ENCODE measurements at places on chromosomes 7 and 10.
A peak's percentile ranks its signal among the peaks of the same experiment; 100 is the strongest.

DNA sequence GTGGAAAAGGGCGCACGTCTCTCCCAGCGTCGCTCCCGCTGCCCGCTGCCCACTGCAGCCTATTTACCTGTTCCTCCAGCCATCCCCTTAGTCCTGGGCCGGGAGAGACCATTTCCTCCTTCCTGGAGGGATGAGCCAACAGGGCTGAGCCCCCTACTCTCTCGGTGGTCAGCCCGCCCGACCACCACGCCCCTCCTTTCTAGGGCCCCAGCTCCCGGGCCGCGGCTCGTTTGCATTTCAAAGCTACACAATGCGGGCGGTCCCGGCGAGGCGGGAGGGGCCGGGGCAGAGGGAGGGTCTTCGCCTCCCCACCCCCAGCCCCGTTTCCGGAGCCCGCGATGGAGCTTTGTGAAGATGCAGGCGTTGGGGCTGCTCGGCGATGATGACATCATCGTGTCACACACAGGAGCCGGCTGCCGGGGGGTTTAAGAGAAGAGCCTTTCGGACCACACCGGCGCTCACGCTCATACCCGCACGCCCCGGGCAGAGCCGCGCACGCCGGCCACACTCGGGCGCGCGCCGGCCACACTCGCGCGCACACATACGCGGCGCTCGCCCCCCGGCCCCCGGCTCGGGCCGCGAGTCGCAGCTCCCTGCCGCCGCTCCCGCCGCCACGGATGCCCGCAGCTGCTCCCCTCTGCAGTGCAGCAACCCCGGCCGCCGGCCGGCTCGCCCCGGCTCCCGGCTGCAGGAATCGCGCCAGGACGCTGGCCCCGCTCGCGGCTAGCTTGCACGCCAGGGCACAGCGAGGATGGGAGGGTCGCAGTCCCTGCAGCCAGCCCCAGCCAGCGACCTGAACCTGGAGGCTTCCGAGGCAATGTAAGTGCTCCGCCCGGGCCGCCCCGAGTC lies 107.7 kb upstream of the BTBD16 start:
- no peak for DNase-seq

GRCh38 chr7:142943706-142944268 lies 4.5 kb downstream of the LLCFC1 start:
- DNase-seq = no peak

GRCh38 chr7:98281757-98282606 lies 496 bp downstream of the BRI3 start:
- DNase-seq = peak; percentile 16

GRCh38 chr7:5599543-5600200 lies 176.0 kb upstream of the TNRC18 start:
- no peak for DNase-seq

DNA sequence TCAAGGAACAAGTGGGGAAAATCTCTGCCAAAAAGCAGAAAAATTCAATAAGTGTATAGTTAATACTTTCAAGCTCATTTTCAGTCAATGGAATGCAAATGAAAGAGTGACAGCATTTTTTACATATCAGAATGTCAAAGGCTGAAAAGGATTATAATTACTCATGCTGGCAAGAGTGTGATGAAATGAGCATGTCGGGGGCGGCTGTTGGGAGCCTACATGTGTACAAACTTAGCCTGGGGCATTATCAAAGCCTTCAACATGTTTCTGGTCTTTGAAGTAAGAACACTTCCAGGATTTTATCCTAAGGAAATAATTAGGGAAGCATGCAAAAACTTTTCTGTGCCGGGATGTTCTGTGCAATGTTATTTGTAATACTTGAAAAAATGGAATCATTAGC lies 221.7 kb upstream of the LYZL1 start:
- DNase-seq = no peak

DNA sequence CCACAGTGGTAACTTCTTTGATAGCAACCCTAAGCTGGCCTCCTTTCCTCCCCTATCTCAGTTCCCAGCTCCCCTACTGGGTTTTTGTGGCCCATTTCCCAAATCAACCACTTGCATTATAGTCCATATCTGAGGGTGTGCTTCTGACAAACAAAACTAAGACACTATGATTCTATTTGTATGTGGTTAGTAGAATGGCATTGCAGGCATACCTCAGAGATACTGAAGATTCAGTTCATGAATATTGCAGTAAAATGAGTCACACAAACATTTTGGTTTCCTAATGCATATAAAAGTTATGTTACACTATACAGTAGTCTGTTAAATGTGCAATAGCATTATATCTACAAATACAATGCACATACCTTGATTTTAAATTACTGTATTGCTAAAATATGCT lies 15.4 kb upstream of the TMEM243 start:
- no peak for DNase-seq

GRCh38 chr7:126185959-126186580 lies 1066.7 kb downstream of the GRM8 start:
- no peak for DNase-seq

- DNase-seq = no peak
Observed at GRCh38 chr7:98322331-98323270, 41.1 kb downstream of the BRI3 start.

DNA sequence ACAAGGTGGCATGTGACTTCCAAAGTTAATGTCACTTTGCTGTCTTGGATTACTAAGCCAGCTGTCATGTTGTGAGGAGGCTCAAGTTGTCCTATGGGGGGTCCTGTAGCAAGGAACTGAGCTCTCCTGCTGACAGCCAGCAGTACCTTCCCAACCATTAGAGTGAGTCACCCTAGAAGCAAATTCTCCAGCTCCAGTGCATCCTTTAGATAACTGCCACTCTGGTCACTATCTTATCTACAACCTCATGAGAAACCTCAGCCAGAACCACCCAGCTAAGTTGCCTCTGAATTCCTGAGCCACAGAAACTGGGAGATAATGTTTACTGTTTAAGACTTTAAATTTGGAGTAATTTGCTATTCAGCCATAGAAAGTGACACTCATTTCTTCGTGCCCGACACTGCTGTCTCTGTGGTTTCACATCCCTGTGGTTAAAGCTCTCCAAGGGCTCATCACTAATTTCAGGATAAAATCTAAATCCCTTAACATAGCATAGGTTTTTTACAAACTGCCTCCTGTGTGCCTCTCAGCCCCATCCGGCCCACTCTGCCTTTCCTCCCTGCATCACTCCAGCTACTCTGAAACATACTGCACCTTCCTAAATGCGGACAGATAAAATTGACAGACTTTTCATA lies 83.5 kb downstream of the PRR15 start:
- DNase-seq = no peak

GRCh38 chr7:102211590-102212550 lies 74.8 kb upstream of the SH2B2 start:
- no peak for DNase-seq

DNA sequence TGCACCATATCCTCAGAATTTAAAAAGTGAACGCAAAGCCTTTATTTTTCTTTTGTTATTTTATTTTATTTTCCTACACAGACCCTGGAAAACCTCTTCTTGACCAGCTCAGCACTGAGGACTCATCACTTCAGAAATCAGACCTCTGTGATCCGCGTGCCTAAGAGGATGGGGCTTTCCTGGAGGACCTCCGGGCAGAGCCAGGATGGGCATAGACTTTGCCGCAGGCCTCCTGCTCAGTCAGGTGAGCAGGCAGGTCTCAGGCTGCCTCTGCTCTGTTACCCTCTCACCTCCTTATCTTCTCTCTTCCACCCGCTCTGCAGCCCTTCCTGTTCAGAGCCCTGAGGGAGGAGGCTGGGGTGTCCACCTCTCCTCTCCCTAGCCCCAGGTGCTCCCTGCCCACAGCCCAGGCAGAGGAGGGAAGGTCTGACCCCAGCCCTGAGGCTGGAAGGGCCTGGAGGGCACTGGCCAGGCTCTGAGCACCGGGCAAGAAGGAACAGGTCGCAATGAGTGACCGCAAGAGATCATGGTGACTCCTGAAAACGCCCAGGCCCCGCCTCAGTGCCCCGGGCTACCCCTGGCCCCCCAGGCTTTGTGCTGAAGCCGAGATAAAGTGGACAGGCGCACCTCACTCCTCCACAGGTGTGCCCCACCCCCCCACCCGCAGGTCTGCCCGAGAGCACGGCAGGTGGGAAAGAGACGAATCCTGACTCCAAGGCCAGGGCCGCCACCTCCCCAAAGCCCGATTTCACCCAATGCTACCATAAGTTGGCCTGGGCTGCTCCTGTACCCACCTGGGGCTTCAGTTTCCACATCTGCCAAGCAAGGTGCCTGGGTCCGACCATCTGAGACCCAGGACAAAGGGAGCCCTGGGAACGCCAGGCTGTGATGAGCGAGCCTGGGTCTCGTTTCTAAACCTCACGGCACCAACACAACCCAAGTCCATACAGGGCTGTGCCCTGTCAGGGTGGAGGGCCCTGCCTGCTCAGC lies 2.8 kb downstream of the CALML5 start:
- no peak for DNase-seq

DNA sequence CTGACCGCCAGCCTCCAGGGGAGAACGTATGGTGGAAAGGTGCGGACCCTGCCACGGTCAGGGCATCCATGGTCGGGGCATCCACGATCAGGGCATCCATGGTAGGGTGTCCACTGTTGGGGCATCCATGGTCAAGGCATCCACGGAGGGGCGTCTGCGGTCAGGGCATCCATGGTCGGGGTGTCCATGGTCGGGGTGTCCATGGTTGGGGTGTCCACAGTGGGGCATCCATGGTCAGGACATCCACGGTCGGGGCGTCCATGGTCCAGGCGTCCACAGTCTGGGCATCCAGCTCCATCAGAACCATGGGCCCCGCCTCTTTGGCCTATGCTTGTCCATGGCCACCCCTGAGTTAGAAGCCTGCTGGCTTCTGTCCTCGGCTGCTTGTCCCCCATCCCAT lies 148.1 kb downstream of the ADARB2 start:
- DNase-seq = no peak

GRCh38 chr10:34181553-34182300 lies 633.4 kb downstream of the PARD3 start:
- DNase-seq = no peak

GRCh38 chr7:92281031-92281430 lies 35.3 kb downstream of the ANKIB1 start:
- DNase-seq = no peak

- DNase-seq = no peak
Observed at GRCh38 chr7:123533929-123534382, 439 bp downstream of the IQUB start.

- DNase-seq = no peak
Observed at GRCh38 chr7:122403113-122403512, 98.6 kb upstream of the FEZF1 start.

- DNase-seq = no peak
Observed at GRCh38 chr10:21507150-21507549, 18.3 kb downstream of the SKIDA1 start.

DNA sequence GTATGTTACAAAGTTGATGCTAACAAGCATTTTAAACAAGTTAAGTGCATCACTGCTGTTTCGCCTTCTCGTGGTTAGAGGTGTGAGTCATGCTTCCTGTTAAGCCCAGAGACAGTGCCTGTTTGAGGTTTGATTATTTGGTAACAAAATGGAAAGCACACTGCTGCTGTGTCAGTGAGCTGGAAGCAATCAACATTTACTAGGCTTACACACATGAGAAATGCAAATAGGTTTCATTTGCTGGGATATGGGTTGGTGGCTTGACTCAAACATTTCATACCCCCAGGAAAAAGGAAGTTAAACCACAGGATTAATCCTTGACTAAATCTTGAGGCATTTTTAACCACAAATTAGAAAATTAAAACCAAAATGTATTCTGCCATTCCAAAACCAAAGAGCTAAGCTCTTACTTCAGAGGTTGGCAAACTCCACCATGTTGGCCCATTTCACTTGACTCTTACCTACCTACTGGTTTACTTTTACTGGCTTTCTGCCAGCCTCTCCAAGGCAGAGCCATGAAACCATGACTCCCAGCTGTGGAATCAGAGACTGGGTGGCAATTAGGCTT lies 139.2 kb downstream of the ETV1 start:
- DNase-seq = peak; percentile 1

GRCh38 chr10:76969366-76969948 lies 668.2 kb downstream of the KCNMA1 start:
- DNase-seq = no peak

GRCh38 chr7:135320268-135320667 lies 86.6 kb downstream of the STRA8 start:
- no peak for DNase-seq

GRCh38 chr7:43583424-43584194 lies 701 bp downstream of the STK17A start:
- DNase-seq = peak; percentile 40

DNA sequence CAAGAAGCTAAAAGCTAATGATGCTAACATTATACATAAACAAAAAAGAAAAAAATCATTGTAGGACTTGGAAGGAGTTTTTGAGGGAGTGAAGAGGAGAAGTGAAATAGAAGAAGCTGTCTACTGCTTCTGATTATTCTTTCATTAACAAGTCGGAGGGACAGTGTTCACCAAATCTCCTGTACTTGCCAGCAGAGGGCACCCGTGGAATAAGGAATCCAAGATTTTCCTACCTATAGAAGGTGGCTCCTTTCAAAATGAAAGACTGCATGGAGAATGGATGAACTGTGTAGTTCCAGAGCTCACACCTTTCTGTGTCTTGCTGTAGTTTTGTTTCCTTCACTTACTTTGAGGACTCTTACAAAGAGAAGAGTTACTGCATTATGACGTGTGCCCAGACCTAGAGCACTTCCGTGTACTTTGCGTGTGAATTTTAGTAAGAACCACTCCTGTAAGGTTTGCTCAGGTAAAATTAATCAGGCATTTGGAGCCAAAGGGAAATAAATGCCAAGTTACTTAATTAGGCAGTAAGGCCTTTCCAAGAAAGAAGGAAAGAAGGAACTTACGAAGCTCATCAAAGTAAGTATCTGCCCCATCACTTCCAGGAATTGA lies 145.1 kb downstream of the SEMA3D start:
- no peak for DNase-seq

DNA sequence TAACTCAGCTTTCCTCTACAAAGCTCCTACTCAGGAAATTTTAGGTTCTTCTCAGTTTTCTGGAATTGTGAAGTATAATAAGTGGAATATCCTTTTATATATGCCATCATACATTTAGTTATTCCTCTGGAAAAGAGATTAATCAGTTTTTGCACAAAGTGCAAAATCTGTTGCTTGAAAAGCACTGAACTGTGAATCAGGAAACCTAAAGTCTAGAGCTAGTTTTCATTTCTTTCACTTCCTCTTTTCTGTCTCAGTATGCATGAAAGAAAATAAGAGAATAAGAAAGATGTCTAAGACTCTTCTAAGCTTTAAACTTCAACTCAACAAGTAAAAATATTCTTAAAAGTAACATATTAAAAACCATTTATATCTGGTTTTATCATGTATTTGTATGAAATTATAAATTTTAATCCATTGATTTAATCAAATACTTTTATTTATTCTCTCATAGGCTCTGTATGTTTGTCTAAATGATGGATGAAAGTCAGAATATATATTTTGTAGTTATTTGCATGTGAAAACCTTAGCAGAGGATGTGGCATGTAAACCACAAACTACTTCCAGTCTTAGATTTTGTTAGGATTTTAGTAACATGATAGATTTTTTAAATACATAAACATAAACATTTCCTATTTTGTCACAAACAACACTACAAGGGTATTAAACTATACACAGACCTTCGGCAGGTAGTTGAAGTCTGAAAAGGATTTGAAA lies 1073.0 kb downstream of the XPNPEP1 start:
- no peak for DNase-seq

GRCh38 chr7:148821422-148821821 lies 62.7 kb downstream of the EZH2 start:
- DNase-seq = no peak
